ENCODE measurements at places on chromosomes 7 and 10. TPM values are rescaled to one million over a fixed set of nuclear protein-coding genes. Genes with fewer than 3 reads are reported as not detected.

GRCh38 chr7:155306673-155307470 is 9.2 kb downstream of the INSIG1 start:
- H3K4me1 ChIP-seq, result peaks cover 26% of the 10 kb centered on the region
- no peak for DNase-seq
- H3K4me3 ChIP-seq, result no peak overlapping the region

DNA sequence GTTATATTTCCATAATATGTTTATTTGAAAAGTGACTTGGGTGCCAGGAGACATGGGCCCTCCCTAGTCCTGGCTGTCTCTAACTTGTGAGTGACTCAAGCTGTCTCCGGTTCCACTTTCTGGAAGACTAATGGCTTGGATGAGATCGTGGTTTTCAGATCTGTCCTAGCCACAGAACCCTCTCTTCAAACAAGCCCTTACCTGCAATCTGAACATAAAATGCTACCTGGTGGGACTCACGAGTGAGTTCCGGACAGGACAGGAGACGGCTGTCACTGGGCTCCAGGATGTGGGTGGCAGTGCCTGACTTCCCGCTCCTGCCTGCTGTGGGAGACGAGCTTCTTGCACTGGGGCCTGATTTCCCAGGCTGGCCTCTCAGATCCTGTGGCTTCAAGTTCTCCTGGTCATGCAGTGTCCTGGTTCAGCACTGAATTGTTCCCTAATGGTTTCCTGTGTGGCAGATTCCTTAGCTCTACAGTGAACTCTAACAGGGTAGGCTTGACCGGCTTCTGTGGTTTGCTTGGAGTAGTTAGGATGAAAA is 26.0 kb upstream of the PFKFB3 start:
- no peaks in the 10 kb centered on the region for H3K27me3 ChIP-seq
- H3K27ac ChIP-seq, result peak overlapping the region; percentile 66
- DNase-seq, result no peak

DNA sequence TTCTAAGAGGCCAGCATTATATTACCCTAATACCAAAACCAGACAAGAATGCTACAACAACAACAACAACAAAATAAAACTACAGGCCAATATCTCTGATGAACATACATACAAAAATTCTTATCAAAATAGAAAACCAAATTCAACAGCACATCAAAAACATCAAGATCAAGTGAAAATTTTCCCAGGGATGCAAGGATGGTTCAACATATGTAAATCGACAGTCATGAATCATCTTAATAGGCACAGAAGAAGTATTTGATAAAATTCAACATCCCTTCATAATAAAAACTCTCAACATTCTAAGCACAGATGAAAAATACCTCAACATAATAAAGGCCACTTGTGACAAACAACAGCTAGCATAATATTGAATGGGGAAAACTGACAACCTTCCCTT is 75.3 kb downstream of the JMJD1C start:
- H3K4me3 ChIP-seq, result no peak overlapping the region
- H3K27ac ChIP-seq, result no peak overlapping the region
- peaks cover 40% of the 10 kb centered on the region for H3K36me3 ChIP-seq
- H3K4me1 ChIP-seq, result peaks cover 51% of the 10 kb centered on the region
- no peak for DNase-seq
- H3K27me3 ChIP-seq, result no peaks in the 10 kb centered on the region

GRCh38 chr7:91068136-91068795 is 196.0 kb upstream of the FZD1 start:
- H3K4me1 ChIP-seq, result no peaks in the 10 kb centered on the region
- H3K36me3 ChIP-seq, result no peaks in the 10 kb centered on the region
- H3K27ac ChIP-seq, result no peak overlapping the region

- no peaks in the 10 kb centered on the region for H3K36me3 ChIP-seq
- H3K27ac ChIP-seq, result no peak overlapping the region
- no peak overlapping the region for H3K4me3 ChIP-seq
- no peak for DNase-seq
- peaks cover 2% of the 10 kb centered on the region for H3K27me3 ChIP-seq
Observed at GRCh38 chr10:45432700-45433472, 58.9 kb downstream of the ALOX5 start.

DNA sequence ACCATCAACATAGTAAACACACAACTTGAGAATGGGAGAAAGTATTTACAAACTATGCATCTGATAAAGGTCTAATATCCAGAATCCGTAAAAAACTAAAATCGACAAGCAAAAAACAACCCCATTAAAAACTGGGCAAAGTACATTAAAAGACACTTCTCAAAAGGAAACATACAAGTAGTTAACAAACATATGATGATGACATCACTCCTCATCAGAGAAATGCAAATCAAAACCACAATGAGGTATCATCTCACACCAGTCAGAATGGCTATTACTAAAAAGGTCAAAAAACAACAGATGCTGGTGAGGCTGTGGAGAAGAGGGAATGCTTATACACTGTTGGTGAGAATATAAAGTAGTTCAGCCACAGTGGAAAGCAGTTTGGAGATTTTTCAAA is 125.1 kb downstream of the TFPI2 start:
- H3K4me3 ChIP-seq, result no peak overlapping the region
- no peaks in the 10 kb centered on the region for H3K36me3 ChIP-seq
- H3K27me3 ChIP-seq, result no peaks in the 10 kb centered on the region
- no peak for DNase-seq

- H3K36me3 ChIP-seq, result peaks cover 17% of the 10 kb centered on the region
- no peaks in the 10 kb centered on the region for H3K27me3 ChIP-seq
Observed at GRCh38 chr10:132723330-132723970, 62.5 kb downstream of the NKX6-2 start.

DNA sequence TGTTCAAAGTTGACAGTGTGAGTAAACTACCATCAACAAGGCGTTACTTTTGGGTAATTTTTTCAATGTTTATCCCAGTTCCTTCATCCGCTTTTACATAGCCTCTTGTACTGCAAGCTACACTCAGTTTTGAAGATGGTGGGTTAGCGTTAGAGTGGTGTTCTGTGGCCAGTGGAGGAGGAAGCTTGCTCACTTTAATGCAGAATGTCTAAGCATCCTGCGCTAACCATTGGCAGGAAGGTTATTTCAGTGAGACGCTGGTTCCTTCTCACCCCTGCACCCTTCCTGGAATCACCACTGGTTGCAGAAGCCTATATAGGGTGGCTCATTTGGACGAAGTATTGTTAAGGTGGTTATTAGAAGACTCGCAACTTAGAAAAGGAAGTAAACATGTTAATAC is 159.1 kb downstream of the CELF2 start:
- no peak overlapping the region for H3K27ac ChIP-seq
- no peaks in the 10 kb centered on the region for H3K27me3 ChIP-seq
- no peak overlapping the region for H3K4me3 ChIP-seq
- peaks cover 88% of the 10 kb centered on the region for H3K4me1 ChIP-seq
- H3K36me3 ChIP-seq, result peaks cover 82% of the 10 kb centered on the region

DNA sequence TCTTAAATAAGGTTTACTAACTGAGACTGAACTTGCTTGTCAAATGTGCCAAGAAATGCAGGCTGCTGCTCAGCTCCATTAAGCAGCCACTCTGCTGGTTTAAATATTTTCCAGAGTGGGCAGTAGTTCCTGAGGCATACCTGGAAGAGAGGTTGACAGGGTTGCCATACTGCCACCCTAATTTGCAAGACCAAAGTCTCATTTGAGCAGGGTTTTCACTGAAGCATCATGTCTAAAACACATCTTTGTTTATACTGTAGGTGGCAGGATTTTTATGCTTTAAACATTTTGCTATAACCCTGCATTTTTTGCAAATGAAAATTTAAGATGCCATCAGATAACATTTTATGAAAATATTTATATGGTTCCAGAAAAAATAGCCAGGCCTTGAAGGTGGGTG is 618.0 kb upstream of the LRRTM3 start:
- DNase-seq, result no peak
- H3K27me3 ChIP-seq, result no peaks in the 10 kb centered on the region

- DNase-seq, result no peak
- H3K27ac ChIP-seq, result no peak overlapping the region
- no peaks in the 10 kb centered on the region for H3K4me1 ChIP-seq
- no peaks in the 10 kb centered on the region for H3K36me3 ChIP-seq
- H3K27me3 ChIP-seq, result peaks cover 13% of the 10 kb centered on the region
- no peak overlapping the region for H3K4me3 ChIP-seq
Observed at GRCh38 chr7:41924796-41925195, 221.9 kb upstream of the INHBA start.

Gene IKZF1
- 260 TPM for total RNA-seq

Gene NODAL
- not detected for total RNA-seq

Data from activated CD4-positive, alpha-beta T cell treated with anti-CD3 and anti-CD28 coated beads for 36 hours (primary cell).